ENCODE measurements at places on chromosomes 7 and 10.

DNA sequence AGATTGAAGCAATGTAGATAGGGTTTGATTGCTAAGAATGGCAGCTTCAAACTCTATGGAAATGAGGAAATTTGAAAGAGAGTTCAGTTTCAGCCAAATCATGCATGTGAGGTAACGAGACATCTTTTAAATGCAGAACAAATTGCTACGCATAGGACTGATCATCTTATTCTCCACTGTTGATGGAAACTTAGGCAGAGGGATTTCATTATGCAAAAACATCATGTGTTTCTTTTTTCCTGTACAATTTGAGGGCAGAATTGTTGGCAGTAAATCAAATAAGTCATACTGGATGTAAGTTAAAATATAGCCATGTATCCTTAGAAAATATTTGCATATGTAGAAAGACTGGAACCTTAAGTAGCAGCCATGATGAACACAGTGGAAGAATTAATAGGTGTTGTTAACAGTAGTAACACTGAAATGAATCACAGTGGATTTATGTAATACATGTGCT, 327.4 kb downstream of the CDK14 start:
- no peak for DNase-seq

DNA sequence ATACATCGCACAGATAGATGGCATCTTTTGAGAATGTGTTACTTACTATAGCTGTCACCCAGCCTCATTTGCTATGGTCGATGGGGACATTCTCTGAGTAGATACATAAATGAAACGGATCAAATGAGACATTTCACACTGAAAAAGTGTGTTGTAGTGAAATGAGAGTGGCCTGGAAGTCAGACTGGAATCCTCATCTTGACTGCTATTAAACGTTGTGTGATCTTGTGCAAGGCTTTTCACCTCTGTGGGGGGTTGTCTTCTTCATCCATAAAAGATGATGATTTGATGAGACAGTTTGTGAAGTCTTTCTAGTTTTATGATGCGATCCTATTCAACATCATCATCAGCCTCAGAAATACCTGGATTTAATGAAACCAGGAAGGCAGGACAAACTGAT, 155.4 kb upstream of the MYO3A start:
- no peak for DNase-seq

DNA sequence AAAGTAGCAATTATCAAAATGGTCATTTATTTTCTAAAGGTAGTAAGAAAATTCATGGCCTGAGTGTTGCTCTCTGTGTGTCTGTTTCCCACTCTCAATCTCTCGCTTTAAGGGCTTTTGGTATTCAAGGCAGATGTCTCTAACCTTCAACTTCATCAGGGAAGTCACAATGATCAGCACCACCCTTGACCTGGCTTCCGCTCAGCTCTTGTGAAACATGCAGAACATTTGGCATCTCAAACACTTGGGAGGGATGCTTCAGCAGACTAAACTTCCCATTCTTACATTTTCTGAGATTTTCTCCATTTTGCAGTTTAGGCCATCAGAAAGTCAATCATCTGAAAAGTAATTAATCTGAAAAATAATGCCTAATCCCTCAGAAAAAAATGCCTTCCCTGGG, 129.8 kb downstream of the AOAH start:
- DNase-seq: no peak

DNA sequence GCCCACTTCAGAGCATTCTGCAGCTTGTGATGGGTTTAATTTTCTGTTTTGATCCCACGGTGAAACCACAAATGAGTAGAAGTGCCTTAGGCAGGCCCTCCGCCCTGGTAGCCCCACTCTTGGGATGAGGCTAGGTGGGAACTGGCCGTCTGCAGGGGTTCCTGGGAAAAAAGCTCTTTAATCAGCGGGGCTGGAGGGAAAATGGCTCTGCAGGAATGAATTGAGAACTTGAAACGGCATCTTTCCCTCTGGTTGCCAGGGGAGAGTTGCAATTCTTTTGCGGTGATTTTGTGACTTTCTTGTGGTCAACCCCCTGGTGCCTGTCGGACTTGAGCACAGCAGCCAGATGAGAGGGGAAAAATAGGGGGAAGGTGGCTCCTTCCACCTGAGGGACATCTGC, 32.7 kb downstream of the COL26A1 start:
- DNase-seq: no peak

Measured in stimulated activated CD4-positive, alpha-beta T cell treated with anti-CD3 and anti-CD28 coated beads, Interleukin-1b, Interleukin-23, amount 100 ng/mL, for 1 hour (primary cell).